ENCODE measurements at places on chromosomes 13 and 19. TPM values are rescaled to one million over a fixed set of nuclear protein-coding genes. Genes with fewer than 3 reads are reported as not detected.

KLF16 gene
- 9.4 TPM for total RNA-seq

AMER2 gene
- not detected for total RNA-seq

OR7A5 gene
- 0.34 TPM for total RNA-seq

TARM1 gene
- total RNA-seq, result not detected

ZNF443 gene
- 4.5 TPM for total RNA-seq

ZNF543 gene
- 7.1 TPM for total RNA-seq

ZNF835 gene
- total RNA-seq, result not detected

NPAS1 gene
- total RNA-seq, result 1.0 TPM

ITPKC gene
- 9.2 TPM for total RNA-seq

ZNF536 gene
- total RNA-seq, result not detected

CFAP97D2 gene
- not detected for total RNA-seq

RDH8 gene
- not detected for total RNA-seq

PLK5 gene
- total RNA-seq, result not detected

KIRREL2 gene
- not detected for total RNA-seq

ASF1B gene
- 107 TPM for total RNA-seq

RASA3 gene
- total RNA-seq, result 58.6 TPM

TEKTIP1 gene
- not detected for total RNA-seq

TTYH1 gene
- not detected for total RNA-seq

IGFL2 gene
- total RNA-seq, result not detected

PROSER3 gene
- total RNA-seq, result 7.2 TPM

AXL gene
- 254 TPM for total RNA-seq

DNAJC15 gene
- 9.8 TPM for total RNA-seq

ZNF570 gene
- 8.4 TPM for total RNA-seq

HIPK4 gene
- not detected for total RNA-seq

LTBP4 gene
- 7.3 TPM for total RNA-seq

PGLYRP1 gene
- not detected for total RNA-seq

SOX1 gene
- total RNA-seq, result not detected

NAPSA gene
- not detected for total RNA-seq

LILRA1 gene
- total RNA-seq, result not detected

AP1M2 gene
- not detected for total RNA-seq

OVOL3 gene
- not detected for total RNA-seq

All from LHCN-M2 (cell line).